Activated T-helper 1 cell treated with anti-CD3 and anti-CD28 coated beads, Interleukin-2, amount 50 U/mL, for 16 hours (primary cell): ENCODE measurements at places on chromosomes 6 and 20.

DNA sequence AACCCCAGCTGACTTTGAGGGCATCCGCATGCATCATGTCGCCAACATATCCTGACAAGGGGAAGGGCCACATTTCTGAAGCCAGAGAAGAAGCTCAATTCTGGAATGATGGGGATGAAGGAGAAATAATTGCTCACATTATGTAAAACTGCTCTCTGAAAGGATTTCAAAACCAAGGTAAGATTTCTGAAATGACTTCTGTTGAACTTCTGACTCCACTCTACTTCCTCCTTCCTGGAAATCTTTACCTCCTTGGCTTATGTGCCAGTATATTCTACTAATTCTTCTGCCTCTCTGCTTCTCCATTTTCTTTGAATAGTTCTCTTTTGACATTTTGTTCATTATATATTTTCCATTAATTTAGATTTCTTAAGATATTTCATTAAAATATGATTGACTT is 31.9 kb downstream of the HLA-DPB1 start:
- no peak for DNase-seq

DNA sequence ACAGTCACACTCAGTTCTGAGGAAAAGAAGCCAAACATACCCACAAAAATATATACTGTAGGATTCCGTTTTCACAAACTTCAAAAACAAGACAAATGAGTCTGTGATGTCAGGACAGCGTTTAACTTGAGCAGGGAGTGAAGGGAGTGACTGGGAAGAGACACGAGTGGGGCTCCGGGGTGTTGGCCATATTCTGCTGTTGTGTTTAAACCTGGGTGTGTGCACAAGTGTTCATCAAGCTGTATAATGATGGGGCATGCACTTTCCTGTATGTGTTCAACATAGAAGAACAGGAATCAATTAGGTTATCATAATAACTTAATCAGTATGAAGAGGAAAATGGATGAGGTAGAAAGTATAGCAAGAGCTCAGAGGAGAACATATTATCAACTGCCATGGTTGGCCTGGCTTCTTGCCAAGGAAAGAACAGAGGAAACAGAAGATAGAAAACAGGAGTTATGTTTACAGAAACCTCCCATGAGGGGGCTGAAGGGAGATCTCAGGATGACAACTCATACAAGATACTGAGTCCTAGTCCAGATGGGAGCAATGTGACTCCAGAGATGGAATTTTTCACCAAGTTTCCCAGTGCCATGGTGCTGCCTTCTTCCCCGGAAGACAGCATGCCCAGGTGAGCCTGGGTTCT is 15.1 kb upstream of the AFDN start:
- no peak for DNase-seq

GRCh38 chr6:118894425-118895260 is 691 bp downstream of the ASF1A start:
- peak; percentile 50 for DNase-seq

DNA sequence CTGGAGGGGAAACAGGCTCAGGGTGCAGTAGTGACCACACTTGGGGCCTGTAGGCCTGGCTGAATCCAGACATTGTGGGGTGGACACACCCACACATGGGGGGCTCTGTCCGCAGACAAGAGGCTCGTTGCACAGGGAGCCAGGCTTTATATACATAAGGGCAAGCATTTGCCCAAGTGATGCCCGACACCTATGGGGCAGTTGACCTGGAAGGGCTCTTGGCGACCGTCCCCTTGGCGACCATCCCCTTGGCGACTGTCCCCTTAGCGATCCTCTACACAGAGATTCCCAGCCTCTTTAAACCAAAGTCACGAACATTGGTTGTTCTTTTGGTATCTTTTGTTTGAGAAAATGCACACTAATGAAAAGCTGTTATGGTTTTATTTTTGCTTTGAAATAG is 2.7 kb downstream of the TOX2 start:
- no peak for DNase-seq

- DNase-seq = no peak
Measured at GRCh38 chr20:46838011-46838410, 56.6 kb upstream of the EYA2 start.

GRCh38 chr6:18342223-18342622 is 44.9 kb upstream of the RNF144B start:
- no peak for DNase-seq

GRCh38 chr6:158713469-158713868 is 63.6 kb downstream of the SYTL3 start:
- no peak for DNase-seq

DNA sequence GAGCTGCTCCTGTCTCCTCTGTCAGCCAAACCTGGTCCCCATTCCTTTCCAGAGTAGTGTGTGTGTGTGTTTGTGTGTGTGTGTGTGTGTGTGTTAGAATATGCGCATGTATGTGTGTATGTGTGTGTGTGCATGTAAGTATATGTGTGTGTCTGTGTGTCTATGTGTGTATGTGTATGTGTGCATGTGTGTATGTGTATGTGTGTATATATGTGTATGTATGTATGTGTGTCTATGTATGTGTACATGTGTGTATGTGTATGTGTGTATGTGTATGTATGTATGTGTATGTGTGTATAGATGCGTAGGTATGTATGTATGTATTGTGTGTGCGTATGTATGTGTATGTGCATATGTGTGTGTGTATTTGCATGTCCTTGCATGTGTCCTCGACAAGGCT is 79.5 kb downstream of the AGPAT4 start:
- no peak for DNase-seq

- no peak for DNase-seq
Measured at GRCh38 chr6:86715676-86716075, 221.7 kb upstream of the HTR1E start.

- DNase-seq = peak; percentile 59
Measured at GRCh38 chr20:39048000-39048696, 86.0 kb downstream of the DHX35 start.

DNA sequence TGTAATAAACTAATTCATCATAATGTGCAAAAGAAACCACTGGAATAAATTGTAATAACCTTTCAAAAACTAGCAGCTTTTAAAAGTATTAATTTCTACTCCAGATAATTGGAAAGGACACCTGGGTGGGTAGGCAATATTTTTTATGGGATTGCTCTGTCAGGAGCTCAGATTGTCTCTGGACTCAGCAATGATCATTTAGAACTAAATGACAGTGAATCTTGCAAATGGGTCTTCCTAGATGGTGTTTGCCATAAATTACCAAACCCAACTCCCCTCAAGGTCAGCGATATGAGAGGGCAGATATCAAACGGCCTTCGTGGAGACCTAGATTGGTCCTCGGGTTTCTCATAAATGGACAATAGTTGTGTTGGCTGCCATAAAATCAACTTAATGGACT is 181.9 kb downstream of the HS3ST5 start:
- no peak for DNase-seq

- DNase-seq = no peak
Measured at GRCh38 chr6:76803038-76803580, 660.2 kb downstream of the HTR1B start.

DNA sequence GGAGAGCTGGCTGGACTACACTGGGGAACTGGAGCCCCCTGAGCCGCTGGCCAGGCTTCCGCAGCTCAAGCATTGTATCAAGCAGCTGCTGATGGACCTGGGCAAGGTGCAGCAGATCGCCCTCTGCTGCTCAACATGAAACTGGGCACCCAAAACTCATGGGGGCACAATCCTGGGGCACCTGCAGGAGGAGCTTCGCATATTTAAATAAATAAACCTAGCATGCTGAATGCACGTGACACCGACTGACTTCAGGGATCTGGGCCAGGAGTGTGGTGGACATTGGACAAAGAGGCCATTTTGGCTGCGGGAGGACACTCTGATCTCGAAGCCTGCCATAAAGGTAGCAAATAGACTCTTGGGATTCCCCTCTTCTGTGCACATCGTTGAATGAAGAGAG is 6.8 kb downstream of the SCAND1 start:
- DNase-seq = no peak

GRCh38 chr6:18412644-18413043 is 25.5 kb downstream of the RNF144B start:
- DNase-seq = no peak

GRCh38 chr20:7673841-7674240 is 266.4 kb downstream of the HAO1 start:
- no peak for DNase-seq

DNA sequence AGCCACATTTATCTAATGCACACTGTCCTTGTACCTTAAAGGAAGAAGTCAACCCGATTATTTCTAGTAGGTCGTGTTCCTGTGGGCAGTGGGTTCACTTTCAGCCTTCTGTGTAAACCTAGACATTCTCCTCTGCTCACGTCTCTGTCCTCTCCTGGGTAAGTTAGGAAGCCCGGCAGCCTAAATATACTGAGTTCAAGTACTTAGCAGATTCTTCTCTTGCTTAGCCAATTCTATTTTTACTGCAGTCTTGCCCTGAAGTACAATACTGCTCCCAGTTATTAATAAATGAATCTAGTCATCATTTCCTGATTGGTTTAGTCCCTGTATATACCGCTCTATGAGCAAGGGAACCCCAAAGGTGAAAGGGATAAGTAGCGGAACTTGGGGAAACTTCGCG is 14.6 kb upstream of the GPR63 start:
- no peak for DNase-seq

- no peak for DNase-seq
Measured at GRCh38 chr20:56392881-56393482, 537 bp downstream of the CSTF1 start.

GRCh38 chr6:4901386-4902061 is 102.3 kb downstream of the RPP40 start:
- DNase-seq = no peak

DNA sequence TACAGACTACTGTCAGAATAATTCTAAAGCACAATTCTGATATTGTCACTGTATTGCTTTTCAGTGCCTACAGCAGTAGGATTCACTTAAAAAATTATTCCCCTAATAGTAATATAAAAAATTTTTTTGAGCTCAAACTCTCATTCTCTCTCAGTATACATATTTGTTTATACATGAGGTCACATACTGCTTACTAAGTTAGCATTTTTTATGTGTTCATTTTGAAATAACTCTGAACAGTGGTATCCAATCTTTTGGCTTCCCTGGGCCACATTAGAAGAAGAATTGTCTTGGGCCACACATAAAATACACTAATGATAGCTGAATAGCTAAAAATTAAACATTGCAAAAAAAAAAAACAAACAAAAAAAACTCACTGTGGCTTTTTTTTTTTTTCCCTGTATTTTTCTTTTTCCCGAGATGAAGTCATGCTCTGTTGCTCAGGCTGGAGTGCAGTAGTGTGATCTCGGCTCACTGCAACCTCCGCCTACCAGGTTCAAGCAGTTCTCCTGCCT is 38.6 kb downstream of the ASXL1 start:
- DNase-seq = no peak

DNA sequence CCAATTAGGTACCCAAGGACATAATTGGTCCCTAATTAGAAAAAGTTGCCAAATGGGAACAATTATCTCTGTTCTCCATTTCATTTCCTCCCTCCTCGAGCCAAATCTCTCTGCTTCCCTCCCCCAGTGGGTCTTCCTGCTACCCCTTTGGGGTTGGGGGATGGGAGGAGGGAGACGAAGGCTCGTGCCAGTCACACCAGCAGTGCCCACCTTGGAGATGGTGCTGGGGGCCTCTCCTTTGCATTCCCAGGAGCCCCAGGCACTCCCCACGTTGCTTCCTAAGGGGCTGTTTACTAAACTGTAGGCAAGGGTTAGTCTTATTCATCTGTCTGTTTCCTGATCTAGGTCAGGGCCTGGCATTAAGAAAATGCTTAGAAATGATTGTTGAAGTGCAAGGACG is 33.1 kb downstream of the MDFI start:
- no peak for DNase-seq

- no peak for DNase-seq
Measured at GRCh38 chr20:43590036-43590391, 723 bp upstream of the IFT52 start.

DNA sequence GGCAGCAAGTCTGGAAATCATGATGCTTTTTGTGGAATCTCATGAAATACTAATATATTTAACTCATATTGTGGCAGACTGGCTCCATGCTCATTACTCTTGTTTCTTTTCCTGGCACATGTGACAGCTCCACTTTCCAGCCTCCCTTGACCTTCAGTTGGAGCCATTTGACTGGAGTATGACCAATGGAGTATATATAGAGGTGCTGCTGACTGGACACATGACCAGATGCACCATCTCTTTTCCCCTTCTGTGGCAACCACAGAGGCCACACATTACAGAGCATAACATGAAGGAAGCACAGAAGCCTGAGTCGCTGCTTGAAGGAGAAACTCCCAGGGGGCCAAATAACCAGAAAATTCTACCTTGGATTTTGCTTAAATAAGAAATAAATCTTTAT is 77.4 kb downstream of the MKKS start:
- DNase-seq = no peak

GRCh38 chr20:17590245-17590644 is 20.4 kb downstream of the DSTN start:
- no peak for DNase-seq

DNA sequence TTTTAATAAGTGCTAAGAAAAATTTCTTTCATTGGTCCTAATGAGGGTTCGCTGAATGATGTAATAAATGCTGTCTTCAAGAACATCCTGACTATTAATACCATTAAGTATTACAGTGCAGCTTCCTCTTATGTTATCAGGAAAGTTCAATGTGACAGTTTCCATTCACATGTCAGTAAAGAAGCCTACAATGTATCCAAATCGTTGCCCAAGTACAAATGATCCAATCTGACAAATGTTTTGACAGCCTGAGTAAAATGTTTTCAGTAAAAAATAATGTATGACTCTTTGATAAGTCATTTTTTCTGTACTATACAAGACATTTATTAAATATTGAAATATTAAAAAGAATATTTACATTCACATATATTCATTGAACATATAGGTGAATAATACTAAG is 496.1 kb upstream of the MANEA start:
- no peak for DNase-seq

DNA sequence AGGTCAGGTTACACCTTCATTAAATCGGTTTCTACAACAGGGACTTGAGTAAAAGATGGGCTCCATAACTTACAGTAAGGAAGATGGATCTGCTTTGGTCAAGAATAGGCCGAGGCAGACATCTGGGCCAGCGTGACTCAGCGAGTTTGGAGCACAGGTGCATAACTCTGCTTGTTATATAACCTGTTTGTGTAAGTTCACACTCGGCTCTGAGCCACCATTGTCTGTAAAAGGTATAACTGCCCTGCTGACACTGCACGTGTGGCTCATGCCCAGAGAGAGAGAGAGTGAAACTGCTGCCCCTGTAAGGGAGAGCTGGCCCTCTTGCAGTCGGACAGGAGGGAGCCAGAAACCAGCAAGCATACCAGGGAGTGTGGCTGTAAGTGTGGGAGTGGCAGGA is 737.9 kb upstream of the SLC35B3 start:
- DNase-seq = no peak
